Forelimb muscle (tissue), 1 donor: ENCODE measurements at places on chromosomes 2 and 18.

- DNase-seq, result no peak
These were observed 177.3 kb downstream of the ANKRD30B start for GRCh38 chr18:14925281-14925709.

DNA sequence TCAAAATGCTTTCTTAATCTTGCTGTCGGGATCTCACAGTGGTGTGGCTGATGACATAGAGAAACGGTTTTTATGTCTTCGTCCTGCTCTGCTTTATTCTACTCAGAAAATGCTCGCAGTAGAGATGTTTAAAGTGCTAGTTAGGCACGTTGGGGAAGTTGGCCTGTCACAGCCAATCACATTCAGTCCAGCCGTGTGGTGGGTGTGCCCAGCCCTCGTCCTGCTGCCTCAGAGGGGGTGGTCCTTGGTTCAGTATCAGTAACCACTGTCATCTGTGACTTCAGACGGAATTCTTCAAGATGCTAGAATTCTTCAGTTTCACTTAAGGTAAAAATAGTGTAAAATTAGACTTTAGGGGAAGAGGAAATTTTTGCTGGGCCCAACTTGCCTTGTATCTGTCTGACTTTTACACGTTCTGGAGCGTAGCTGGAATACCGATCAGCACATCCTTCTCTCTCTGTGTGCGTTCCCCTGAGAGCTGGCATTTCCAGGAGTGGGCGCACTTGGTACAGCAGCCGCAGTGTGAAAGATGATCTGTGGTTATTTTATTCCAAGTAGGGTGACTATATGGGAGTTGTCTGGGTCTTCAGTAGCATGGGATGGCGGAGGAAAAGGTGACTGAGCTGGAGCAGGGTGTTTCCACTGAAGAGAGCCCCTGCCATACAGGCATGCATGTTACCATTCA, 18.5 kb downstream of the TRAF3IP1 start:
- no peak for DNase-seq

DNA sequence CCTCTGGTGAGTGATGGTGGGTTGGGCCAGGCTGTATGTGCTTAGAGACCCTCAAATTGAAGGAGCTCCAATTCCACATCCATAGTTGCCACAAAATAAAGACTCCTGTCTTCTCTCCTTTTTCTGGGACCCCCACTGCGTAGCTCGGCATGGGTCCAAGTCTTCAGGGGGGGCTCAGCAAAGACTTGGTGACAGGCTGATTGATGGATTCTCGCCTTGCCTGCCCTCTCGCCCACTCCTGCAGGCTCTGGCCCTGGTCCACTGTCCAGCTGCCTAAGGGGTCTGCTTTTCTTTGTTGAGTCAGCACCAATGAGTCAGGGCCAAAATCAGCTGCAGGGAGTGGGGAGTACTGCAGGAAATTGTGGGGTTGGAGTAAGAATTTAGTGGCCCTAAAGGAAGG, 21.5 kb downstream of the RPL37A start:
- no peak for DNase-seq

- DNase-seq, result no peak
These were observed 113.6 kb downstream of the BABAM2 start for GRCh38 chr2:28004086-28004485.

- DNase-seq, result peak; percentile 49
These were observed 35.6 kb downstream of the WIPF1 start for GRCh38 chr2:174561972-174562370.

DNA sequence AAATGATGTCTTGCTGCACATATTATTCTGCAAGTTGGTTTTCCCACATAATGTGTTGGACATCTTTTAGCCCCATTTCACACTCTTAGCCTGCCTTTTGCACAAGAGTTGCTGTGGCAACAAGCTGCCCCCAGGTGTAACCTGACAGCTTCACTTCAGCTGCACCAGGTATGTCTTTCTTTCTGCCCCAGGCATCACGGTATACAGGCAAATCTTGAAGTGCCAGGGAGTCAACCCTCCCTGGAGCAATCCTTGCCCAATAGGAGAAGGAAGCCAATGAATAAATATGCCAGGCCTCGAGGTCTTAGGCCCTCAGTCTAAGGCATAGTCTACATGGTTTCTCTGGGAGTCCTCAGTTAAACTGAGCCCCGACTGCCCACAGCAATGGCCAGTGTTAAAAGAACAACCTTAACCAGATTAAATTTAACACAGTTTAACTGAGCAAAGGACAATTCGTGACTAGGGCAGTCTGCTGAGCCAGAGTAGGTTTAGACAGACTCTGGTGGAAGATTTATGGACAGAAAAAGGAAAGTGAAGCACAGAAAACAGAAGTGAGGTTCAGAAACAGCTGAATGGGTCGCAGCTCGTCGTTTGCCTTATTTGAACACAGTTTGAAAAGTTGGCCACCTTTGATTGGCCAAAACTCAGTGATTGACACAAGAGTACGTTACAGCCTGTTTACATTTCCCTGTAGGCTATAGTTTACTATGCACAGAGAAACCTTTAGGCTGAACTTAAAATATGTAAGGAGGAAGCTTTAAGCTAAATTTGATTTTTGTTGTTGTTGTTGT, 32.0 kb upstream of the C1QL2 start:
- no peak for DNase-seq

DNA sequence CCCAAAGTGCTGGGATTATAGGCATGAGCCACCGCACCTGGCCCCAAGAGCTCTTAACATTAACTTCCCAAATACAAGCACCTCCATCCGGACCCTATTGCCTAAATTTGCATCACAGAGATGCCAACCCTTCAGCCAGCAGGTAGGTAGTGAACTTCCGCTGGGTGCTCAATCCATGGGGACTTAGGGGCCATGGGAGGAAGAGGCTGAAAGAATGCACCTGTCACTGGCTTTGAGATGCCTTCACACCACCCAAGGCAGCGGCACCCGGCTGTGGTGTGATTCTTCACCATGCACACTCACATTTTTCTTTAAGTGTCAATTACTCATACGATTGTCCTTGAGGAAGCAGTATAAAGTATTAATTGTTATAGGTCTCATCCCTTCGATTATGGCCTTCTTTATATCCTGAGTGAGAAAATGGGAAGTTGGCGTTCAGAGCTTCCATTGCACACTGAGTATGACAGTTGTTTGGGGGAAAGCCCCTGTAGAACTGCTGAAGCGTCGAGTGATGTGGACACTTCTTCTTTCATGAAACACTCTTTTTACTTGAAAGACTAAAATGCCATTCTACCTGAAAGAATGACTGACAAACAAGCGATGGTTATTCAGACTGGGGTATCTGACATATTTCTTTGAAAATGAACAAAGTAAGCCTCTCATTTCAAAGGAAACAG, 51.8 kb upstream of the BIN1 start:
- DNase-seq, result no peak

DNA sequence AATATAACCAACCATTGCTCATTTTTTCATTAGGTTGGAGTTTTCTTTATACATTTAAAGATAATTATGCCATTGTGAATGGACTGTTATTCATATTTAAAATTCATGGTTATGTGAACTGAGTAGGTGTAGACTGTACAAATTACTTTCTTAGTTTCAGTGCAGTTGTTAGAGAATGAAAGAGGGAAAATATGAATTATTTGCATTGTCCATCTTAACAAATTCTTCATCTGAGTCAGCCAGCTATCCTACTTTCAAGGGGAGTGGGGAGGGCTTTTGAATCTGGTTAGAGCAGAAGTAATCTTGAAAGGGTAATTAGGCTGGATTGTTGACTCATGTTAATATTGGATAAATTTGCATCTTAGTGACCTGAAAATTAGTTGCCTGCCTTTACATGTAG, 212.0 kb downstream of the MCFD2 start:
- DNase-seq, result no peak

- no peak for DNase-seq
These were observed 15.2 kb downstream of the AFG3L2 start for GRCh38 chr18:12361770-12362378.

- DNase-seq, result no peak
These were observed 221.6 kb downstream of the RAD51AP2 start for GRCh38 chr2:17296686-17297085.

DNA sequence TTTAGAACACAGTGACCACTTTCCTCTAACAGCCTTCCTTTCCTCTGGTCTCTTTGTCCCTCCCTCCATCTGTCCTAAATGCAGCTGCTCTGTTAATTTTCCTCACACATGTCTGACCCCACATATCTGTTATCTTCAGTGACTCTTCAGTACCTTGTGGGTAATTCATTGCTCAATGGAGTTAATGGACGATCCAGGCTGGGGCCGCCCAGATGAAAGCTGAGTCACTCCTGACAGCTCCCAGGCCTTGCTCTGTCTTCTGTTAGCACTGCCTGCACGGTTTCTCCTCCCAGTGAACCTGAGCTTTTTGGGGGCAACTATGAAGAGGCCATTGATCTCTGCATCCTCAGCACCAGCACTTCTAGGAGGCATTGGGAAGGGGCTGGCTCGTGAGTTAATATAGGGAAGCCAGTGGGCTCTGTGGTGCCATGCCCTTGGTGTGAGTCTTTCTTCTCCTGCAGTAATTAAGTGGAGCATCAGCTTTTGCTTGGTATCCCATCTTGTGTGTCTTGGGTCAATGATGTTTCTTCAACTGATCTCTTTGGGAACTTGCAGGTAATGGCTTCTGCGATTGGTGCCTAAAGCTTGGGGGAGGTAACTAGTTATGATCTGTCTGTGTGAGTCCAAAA, 67.3 kb downstream of the SNORC start:
- no peak for DNase-seq

GRCh38 chr18:10264260-10264659, 190.2 kb upstream of the APCDD1 start:
- DNase-seq, result no peak

DNA sequence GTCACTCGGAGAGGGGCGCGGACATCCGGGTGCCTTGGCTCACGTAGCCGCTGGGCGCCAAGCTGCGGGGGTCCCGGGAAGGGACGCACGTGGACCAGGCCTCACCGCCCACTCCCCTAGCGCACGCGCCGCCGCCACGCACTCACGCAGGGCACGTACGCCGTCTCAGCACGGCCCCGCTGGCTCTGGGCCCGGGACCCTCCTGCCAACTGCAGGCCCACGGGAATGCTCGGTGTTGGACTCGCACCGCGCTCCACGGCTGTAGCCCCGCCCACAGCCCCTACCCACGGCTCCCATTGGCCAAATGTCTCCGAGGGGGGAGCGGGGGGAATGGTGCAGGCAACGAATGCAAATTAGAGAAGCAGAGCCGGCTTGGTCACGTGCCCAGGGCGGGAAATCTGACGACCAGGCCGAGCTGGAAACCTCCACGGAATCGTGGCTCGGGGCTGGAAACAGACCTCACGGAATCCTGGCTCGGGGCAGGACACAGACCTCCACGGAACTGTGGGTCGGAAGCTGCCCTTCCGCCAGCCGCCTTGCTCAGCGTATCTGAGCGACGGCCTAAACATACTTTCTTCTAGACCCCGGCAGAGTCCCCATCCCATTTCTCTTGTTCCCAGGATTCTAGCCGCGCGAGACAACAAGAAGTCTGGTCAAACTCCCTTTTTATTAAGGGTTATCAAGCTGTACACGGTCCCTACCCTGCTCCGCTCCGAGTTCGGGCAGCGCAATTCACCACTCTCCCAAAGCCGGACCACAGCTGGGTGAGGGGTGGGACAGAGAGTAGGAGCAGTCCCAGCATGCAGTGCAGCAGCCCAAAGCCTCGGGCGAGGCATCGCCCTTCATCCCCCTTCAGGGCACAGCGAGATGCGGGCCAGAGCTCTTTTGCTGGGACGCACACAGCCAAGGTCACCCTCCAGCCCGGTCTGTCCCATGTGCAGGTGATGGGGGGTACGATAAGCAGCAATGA, at the start of gene ABCB6:
ABCB6 (minus strand) TSS at position 227 of the 970 bp plus-strand sequence. CDS start 285 bp downstream, outside the sequence.
- DNase-seq, result peak; percentile 90

DNA sequence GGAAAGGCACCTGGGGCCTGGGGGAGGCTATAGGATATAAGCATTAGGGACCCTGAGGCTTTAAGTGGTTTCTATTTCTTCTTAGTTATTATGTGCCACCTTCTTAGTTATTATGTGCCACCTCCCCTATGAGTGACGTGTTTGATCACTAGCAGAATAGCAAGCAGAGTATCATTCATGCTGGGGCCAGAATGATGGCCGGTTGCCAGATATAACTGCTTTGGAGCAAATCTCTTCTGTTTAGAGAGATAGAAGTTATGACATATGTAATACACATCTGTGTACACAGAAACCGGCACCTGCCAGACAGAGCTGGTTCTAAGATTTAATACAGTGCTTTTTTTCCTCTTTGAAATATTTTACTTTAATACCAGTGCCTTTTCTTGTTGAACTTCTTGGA, 29.4 kb downstream of the LIPG start:
- no peak for DNase-seq

DNA sequence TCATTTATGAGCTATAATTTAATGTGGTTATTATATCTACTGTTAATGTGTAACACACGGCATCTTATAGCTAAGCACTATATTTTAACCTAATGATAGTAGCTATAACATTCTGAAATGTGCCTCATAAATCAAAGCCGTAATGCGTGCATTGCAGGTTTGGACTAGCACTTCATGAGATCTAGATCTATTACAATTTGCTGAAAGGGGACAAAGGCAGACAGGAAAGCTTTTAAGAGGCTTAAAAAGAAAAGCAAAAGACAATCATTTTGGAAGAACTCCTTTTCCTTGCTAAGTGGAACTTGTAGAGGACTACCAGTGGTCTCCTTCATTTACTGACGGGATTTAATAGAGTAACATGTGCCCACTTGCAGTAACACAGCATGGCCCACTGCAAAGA, 213.1 kb downstream of the NBAS start:
- DNase-seq, result no peak

DNA sequence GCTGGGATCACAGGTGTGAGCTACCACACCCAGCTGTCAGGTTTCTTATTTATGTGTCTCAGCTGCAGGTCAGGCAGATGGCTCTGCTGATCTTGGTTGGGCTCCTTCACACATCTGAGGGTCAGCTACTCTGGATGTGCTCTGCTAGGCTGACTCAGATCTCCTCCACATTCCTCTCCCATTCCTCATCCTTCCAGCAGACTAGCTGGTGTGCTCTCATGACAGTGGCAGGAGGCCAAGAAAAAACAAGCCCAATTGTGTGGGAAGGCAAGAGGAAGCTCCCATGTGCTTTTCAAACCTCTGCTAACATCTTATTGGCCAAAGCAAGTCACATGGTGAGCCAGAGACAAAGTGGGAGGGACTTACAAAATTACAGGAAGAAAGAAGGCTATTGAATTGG, 11.7 kb upstream of the MSH6 start:
- DNase-seq, result no peak

GRCh38 chr2:6627316-6627715, 238.4 kb downstream of the CMPK2 start:
- no peak for DNase-seq

- DNase-seq, result no peak
These were observed 368.6 kb upstream of the TFPI start for GRCh38 chr2:187922846-187923245.
